Sigmoid colon (tissue), 7 donors: ENCODE measurements at places on chromosomes 2 and 18. TPM values are rescaled to one million over a fixed set of nuclear protein-coding genes. Genes with fewer than 3 reads are reported as not detected.

- no peak for DNase-seq
- no peaks in the 10 kb centered on the region for H3K4me1 ChIP-seq
- no peak overlapping the region for H3K4me3 ChIP-seq
- no peaks in the 10 kb centered on the region for H3K36me3 ChIP-seq
- no peak overlapping the region for H3K27ac ChIP-seq
Measured at GRCh38 chr2:34098256-34098655, 499.2 kb upstream of the FAM98A start.

GRCh38 chr2:206031950-206032567, 53.9 kb downstream of the INO80D start:
- H3K4me3 ChIP-seq = no peak overlapping the region
- no peaks in the 10 kb centered on the region for H3K36me3 ChIP-seq
- no peaks in the 10 kb centered on the region for H3K4me1 ChIP-seq
- no peak for DNase-seq

GRCh38 chr18:46680784-46681695, 24.0 kb upstream of the LOXHD1 start:
- H3K36me3 ChIP-seq = no peaks in the 10 kb centered on the region
- DNase-seq = no peak
- H3K27me3 ChIP-seq = no peaks in the 10 kb centered on the region
- no peak overlapping the region for H3K4me3 ChIP-seq
- H3K27ac ChIP-seq = no peak overlapping the region
- H3K4me1 ChIP-seq = no peaks in the 10 kb centered on the region

DNA sequence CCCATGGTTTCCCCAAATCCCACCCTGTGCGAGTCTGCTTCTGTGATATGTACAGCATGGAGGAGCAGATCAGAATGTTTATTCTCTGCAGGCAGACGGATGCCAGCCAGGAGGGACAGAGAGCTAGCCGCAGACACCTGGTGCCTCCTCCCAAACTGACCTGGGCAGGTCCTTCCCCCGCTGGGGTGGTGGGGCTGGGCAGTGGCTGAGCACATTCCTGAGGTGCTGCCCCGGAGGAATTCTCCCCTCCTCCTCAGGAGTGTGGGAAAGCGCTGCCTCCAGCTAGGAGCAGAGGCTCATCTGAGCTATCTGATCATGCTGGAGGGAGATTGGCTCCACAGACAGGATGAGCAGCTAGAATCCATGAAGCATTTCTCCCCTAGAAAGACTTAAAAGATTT, 21.7 kb downstream of the C2orf92 start:
- no peak overlapping the region for H3K4me3 ChIP-seq
- H3K36me3 ChIP-seq = no peaks in the 10 kb centered on the region
- no peaks in the 10 kb centered on the region for H3K27me3 ChIP-seq

- no peaks in the 10 kb centered on the region for H3K27me3 ChIP-seq
- DNase-seq = peak; percentile 92
- peaks cover 29% of the 10 kb centered on the region for H3K4me1 ChIP-seq
- no peaks in the 10 kb centered on the region for H3K36me3 ChIP-seq
- peak overlapping the region; percentile 96 for H3K27ac ChIP-seq
- peak overlapping the region; percentile 81 for H3K4me3 ChIP-seq
Measured at GRCh38 chr2:237858294-237859081, 935 bp upstream of the RAMP1 start.

GRCh38 chr18:11689669-11690565, 853 bp downstream of the GNAL start:
- H3K27me3 ChIP-seq = no peaks in the 10 kb centered on the region
- no peaks in the 10 kb centered on the region for H3K36me3 ChIP-seq
- DNase-seq = no peak
- peak overlapping the region; percentile 86 for H3K27ac ChIP-seq
- peak overlapping the region; percentile 61 for H3K4me3 ChIP-seq

GKN1 gene
- not detected for total RNA-seq

RAB10 gene
- total RNA-seq = 92.0 TPM

VWC2L gene
- total RNA-seq = not detected
